ENCODE measurements at places on chromosomes 4 and X.

GRCh38 chr4:142044271-142044670 is 407.9 kb downstream of the IL15 start:
- DNase-seq: no peak

DNA sequence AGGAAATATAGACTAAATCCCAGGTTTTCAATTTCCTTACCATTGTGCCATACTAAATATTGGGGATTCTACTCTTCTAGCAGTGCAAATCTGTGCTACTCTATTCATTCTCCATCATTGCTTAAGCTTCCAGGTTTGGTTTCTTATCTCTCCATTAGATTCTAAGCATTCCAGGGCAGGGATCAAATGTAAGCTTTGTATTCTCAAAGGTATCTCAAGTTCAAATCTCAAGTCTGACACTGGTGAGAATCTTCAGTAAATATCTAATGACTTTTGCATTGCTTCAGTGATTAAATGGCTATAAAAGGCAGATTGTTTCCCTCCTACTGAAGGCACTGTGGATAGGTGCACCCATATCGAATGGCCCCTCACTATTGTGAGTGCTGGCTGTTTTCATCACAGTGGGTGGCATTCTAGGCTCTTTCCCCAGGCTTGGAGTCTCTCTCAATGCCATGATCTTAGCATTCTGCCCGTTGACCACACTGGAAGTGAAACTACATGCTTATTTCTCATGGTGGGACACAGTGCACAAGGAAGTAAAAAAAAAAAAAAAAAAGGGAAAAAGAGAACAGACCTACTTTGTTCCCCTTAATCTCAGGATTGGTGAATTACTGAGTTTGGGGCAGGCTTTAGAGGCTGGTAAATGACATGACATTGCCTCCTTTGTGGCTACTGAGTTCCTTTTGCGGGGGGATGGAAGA is 28.7 kb downstream of the FAM9C start:
- DNase-seq: no peak

GRCh38 chr4:10108818-10109783 is 7.5 kb downstream of the WDR1 start:
- no peak for DNase-seq

DNA sequence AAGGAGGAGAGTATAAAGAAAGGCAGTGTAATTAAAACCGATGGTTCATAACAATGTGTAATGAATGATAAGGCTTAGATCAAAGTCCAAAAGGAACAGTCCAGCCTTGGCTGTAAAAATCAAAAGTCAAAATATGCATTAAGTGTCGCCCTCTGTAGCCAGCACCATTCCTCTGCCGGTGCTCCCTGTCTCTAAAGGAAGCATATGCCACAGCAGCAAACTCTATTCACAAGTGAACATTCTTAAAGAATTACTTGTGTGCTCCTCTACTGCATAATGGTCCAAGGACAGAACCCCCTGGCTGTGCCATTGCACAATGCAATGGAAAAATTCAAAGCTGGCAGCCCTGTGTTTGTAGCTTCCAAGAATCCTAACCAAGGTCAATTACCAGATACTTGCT is 16.3 kb upstream of the MBNL3 start:
- no peak for DNase-seq

DNA sequence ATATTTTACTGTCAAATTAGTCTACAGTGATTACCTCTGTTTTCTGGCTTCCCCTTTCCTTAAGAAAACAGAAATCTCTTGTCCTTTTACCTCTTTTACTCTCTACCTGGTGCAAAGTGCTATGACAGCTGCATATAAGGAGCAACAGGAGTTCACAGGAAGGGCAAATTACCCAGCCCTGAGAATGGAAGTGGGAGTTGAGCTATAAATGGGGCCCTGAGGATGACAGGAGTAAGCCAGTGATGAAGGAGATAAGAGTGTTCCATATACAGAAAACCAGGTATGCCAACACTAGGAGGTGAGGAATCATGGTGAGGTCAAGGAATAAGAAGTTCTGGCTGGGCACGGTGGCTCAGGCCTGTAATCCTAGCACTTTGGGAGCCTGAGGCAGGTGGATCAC is 4.5 kb upstream of the HSD17B13 start:
- no peak for DNase-seq

DNA sequence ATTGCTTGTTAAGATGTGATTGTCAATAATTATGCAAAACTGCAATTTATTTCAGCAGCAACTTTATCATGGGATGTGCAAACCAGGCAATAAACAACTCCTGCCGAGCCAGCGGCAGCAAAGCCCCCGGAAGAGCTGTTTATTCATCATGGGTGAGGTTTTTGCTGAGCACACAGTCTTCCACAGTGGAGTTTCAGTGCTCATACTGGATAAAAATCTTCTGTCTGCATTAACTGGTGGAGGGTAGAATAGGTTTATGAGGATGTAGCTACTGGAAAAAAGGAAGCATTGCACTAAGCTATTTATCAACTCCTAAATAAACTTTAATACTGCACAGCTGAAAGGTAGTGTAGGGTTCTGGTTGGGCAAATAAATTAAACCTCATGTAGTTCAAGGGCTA is 557.4 kb upstream of the FTHL17 start:
- no peak for DNase-seq

DNA sequence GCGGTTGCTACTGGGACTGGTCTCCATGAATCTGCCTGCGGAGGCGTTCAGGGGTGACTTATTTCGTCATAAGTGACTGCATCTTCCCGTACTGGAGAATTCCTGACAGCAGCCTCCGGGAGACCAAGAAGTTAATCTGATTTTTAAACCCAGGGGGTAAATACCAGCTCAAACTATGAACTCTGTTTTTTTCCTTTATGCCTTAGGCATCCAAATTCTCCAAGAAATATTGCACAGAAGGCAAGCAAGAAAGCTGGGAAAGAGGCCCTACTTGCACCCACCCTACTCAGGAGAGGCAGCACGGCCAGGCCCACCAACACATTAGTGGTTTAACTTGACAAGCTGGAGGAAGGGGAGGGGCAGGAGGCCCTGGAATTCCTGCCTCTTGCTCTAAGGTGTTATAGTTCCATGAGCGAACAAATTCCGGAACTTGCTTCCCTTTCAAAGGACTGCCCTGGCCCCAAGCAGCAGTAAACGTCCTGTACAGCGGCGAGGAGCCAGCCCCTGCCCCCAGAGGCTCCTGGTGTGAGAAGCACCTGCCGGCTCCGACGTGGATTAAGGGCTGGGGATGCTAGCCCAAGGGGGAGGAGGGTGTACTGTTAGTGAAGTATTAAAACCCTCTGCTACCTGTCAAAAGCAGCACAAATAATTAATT is 177.2 kb downstream of the AFAP1 start:
- no peak for DNase-seq

GRCh38 chr4:149795256-149795655 is 20.4 kb downstream of the IQCM start:
- no peak for DNase-seq

GRCh38 chr4:122584519-122584918 is 36.3 kb downstream of the IL21 start:
- no peak for DNase-seq
